Stimulated activated memory B cell treated with anti-CD40 and anti-IgM and Interleukin-4, amounts not matched to agents 10 μg/mL and 1 μg/mL and 100 μg/mL, for 72 hours (primary cell): ENCODE measurements at places on chromosomes 12 and 14.
A peak's percentile ranks its signal among the peaks of the same experiment; 100 is the strongest.

GRCh38 chr12:10132850-10133370, 2.9 kb upstream of the CLEC7A start:
- ATAC-seq = no peak

- ATAC-seq = no peak
These were observed 84.1 kb upstream of the OVCH1 start for GRCh38 chr12:29581631-29582030.

DNA sequence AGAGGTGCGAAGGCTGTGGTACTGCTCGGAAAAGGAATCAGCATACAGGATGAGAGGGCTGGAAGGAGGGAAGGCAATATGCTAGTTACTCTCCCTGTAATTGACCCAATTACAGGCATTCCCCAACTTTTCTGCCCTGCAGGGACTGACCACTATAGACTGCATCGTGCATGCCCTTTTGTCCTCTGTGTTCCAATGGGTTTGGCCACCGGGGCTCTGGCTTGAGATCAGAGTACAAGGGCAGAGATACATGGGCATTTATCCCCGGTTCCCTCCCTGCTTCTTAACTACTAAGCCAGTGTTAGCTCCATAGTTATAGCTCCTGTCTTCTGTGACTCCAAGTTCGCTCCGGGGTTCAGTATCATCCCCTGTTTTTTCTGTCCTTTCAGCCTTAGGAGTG, 59.7 kb downstream of the GTF2A1 start:
- peak; percentile 20 for ATAC-seq

DNA sequence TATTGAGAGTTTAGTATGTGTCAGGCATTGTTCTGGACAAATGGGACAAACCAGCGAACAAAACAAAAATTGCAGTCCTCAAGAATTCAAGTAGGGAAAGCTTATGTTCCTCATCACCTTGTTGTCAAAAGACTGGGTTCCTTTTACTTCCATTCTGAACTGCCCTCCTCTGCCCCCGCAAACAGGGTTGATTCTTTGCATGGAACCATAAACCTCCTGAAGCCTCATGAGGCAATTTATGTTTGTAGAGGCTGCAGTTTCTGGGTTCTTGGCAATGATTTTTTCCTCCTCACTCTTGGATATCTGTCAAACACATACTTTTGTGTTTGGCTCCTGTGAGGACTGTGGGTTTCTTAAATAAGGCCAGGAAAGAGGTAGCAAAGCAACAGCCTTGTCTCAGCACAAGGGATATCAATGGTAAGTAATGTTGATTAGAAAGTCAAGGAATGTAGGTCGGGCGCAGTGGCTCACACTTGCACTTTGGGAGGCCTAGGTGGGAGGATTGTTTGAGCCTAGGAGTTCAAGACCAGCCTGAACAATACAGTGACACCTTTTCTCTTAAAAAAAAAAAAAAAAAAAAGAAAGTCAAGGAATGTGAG, 13.9 kb downstream of the COPZ1 start:
- ATAC-seq = no peak

- ATAC-seq = no peak
These were observed 27.9 kb downstream of the SMUG1 start for GRCh38 chr12:54160769-54161480.

GRCh38 chr12:122021193-122021821, 377 bp upstream of the BCL7A start:
- no peak for ATAC-seq

- no peak for ATAC-seq
These were observed 33.0 kb downstream of the UBR7 start for GRCh38 chr14:93239869-93240677.

DNA sequence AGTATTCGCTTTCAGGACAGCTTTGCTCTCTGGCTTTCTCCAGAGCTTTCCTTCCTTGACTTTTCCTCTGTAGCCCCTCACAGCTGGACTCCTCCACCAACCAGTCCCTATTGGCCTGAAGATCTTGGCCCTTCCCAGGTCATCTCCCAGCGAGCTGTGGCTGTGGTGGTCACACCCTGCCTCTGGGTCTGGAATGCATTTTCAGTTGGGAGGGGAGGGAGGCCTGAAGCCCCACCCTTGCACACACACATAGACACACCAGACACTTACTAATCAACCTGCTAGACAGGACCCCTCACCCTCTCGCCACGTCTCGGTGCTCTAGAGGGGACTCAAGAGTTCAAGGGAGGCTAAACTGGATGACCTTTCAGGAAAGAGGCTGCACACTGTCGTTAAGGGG, 13.9 kb downstream of the JDP2 start:
- no peak for ATAC-seq

- no peak for ATAC-seq
These were observed 73.0 kb downstream of the KITLG start for GRCh38 chr12:88507270-88507669.

GRCh38 chr14:91354979-91355685, 62.5 kb downstream of the CCDC88C start:
- peak; percentile 69 for ATAC-seq

- ATAC-seq = no peak
These were observed 123.8 kb downstream of the TMEM132D start for GRCh38 chr12:129779989-129780388.

- ATAC-seq = peak; percentile 60
These were observed 30.0 kb downstream of the DTX1 start for GRCh38 chr12:113086249-113087164.

GRCh38 chr14:33897878-33898535, 52.9 kb downstream of the EGLN3 start:
- ATAC-seq = no peak

GRCh38 chr14:93546642-93547041, 115.9 kb downstream of the UNC79 start:
- no peak for ATAC-seq

- ATAC-seq = peak; percentile 99
These were observed 10.6 kb downstream of the CEP128 start for GRCh38 chr14:80930836-80931389.

- ATAC-seq = no peak
These were observed 47.2 kb downstream of the MYF5 start for GRCh38 chr12:80763874-80764273.
